ENCODE measurements at places on chromosomes 4 and X.

DNA sequence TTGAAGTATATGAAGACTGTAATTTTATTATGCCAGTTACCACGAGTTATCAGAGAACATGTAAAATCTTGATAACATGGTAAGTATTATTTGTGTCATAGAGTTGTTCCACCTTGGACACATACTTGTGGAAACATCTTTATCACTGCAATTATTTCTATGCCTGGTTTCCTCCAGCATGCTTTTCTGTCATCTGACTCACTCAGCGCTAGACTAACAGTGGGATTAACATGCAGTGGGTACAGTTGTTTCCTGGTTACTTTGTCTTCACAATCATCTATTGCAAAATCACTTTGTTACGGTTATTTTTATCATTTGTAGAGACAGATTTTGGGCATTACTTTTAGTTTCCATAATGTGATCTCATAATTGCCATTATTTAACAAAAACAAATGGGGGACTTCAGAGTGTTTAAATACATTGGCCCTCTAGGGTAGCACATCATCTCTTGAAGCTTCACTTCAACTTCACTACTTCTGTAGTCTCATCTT is at the start of gene STATH:
TSS of gene STATH (plus strand) at position 441 of the 491 bp plus-strand sequence. CDS start 2,472 bp downstream, outside the sequence.
- peak; percentile 77 for DNase-seq

DNA sequence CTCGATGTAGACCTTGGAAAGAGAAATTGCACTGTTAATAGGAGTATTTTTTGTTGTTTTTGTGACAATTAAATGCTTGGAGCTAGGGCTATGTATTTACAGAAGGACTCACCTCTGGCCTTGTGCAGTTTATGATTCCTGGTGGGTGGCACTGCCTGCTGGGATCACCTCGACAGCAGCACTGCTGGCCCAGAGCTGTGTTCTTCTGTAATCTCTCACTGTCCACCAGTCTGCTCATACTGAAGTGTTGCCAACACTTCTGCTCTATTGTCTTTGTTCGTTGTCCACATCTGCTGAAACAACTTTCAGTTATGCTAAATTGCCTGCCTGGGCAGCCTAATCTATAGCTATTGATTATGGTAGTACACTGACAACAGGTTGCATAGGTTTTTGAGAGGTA is 194.4 kb upstream of the ANK2 start:
- DNase-seq: no peak

GRCh38 chr4:150104404-150105027 is 26.3 kb downstream of the DCLK2 start:
- DNase-seq: no peak

DNA sequence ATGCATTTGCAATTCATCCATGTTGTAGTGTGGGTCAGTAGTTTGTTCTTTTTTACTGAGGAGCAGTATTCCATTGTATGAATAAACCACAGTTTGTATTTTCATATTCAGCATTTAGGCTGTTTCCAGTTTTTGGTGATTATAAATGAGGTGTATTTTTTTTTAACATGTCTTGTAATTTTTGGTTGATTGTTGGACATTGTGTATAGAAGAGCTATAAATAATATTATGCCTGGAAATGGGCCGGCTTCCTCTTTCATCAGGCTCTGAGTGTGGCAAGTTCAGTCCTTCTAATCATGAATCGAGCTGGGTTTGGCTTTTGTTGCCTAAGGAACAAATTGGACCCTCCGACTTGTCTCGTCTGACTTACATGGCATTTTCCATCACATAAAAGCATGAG is 115.7 kb downstream of the PSAPL1 start:
- DNase-seq: no peak

DNA sequence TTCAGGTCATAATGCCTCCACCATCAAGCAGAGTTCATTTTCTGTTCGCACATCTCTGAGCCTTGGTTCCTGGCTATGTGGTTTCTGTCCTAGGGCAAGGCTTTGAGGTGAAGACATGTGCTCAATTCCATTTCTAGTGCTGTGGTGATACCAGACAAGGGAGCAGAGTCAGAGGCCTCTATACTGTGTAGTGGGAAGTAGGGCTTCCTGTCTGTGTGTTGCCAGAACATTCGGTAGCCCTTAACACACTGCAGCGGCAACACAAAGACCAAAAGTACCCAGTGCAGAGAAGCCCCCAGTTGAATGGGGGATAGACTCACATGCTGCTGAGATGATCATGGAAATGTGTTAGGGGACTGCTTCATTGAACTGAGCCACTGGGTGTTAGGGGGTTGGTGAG is 56.4 kb downstream of the STARD8 start:
- DNase-seq: no peak

DNA sequence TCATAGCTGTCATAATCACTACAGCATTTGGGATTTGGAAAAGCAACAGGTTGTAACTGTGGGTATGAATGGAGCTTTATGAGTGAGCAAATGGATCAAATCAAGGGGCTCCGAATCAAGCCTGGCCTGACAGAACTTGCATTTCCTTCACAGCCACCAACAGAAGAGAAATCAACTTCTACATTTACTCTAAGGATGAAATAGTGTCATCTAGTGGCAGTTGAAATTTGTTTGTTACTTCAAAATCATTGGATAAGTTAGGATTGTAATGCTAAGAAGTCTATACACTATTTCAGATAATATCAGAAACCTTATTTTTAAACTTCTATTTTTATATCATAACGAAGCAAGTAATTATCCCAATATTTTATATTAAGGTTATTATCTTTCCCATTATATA is 10.7 kb upstream of the WDR17 start:
- no peak for DNase-seq

- no peak for DNase-seq
These were observed 357.0 kb upstream of the AADAT start for GRCh38 chr4:170446782-170447181.

- DNase-seq: no peak
These were observed 506.4 kb upstream of the PABPC4L start for GRCh38 chr4:134708026-134708425.

- no peak for DNase-seq
These were observed 313.9 kb upstream of the NWD2 start for GRCh38 chr4:36930562-36931111.

DNA sequence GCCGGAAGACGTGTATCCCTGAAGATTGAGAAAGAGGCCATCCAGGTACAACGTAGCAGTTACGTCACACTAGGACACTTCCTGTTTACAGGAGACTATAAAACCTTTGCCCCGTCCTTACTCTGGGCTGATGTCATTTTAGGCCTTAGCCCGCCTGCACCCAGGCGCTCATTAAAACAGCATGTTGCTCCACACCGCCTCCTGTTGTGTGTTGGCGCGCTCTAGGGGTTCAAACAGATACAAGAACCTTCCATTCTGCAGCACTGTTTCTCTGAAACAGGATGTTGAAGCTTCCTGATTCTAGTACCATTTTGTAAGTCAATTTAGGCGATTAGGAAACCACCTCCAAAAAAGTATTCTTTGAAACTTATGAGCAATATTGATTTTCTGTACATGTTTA is 722.1 kb downstream of the PCDH7 start:
- DNase-seq: no peak

DNA sequence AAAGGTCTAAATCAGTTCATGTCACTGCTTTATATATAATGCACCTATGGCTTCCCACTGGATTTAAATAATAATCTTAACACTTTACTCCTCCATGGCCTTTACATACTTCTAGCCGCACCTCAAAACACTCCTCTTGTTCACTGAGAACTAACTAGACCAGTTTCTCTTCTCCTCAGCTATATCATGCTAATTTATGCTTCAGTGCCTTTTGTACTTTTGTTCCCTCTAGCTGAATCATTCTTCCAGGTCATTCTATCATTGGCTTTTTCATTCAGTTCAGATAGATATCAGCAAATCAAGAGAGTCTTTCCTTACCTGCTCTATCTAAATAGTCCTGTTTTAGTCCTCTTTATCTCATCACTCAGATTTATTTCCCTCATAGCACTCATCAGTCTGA is 64.2 kb downstream of the TET2 start:
- DNase-seq: no peak

DNA sequence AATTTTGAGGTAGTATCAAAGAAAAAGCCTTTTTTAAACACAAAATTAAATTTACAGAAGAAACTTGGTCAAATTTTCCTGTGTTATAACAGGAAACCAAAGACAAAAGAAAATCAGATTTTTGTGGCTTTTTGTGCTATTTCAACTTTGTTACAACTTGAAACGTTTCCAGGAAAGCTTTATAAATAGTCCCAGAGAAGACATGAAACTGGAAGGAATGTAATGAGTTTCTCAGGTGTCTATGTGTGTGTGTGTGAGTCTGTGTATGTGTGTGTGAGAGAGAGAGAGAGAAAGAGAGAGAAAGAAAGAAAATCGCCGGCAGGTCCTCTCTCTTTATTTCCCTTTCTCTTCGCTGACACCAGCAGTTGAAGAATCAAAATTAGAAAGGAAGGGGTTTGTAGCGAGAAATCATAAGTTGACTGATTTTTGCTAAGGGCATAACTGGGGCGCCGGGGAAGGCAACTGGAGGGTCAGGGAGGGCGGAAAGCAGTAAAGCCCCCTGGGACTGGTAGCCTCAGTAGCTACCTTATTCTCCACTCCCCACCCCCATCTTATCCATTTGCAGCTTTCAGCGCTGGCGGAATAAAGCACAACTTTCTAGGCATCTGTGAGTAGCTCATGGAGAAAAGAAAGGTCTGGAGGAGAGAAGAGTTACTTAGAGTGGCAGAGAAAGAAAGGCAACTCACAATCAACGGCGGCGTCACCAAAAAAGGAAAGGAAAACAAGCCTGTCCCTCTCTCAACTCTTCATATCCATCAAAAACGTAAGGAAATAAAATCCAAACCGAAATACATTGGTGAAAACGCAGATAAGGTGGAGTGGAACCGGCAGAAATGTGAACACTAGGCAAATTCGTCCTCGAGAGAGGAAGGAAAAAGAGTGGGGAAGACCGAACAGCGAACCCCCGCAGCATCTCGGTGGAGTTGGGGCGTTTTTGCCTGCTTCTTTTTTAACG is 1.3 kb downstream of the TMEM47 start:
- peak; percentile 36 for DNase-seq

DNA sequence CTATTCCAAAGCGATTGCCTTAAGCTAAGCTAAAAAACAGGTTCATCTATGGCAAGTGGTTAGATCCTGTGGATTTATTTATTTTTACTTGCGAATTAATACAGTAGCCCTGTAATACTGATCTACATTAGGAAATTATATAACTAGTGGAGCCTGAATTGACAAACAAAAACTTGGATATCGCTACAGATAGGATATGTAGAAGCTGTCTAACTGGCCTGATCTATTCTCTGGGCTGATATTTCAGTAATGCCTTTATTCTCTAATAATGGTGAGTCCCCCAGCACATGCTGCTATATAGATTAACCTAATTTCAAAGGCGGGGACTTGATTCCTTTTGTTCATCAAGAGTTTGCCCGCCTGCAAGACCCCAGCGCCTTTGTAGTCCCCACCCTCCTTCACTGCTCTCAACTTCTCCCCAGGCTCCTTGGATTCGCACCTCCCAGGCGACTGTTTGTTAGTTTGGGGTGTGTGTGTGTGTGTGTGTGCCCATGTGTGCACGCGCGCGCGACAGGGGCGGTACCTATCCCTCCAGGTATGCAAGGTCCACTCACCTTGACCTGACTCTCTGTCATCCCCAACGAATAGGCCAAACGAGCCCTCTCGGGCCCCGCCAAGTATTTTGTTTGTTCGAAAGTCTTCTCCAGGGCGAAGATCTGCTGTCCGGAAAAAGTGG is 3.8 kb downstream of the NKX6-1 start:
- DNase-seq: no peak

- no peak for DNase-seq
These were observed 102.5 kb downstream of the SH3RF1 start for GRCh38 chr4:169167957-169168858.

DNA sequence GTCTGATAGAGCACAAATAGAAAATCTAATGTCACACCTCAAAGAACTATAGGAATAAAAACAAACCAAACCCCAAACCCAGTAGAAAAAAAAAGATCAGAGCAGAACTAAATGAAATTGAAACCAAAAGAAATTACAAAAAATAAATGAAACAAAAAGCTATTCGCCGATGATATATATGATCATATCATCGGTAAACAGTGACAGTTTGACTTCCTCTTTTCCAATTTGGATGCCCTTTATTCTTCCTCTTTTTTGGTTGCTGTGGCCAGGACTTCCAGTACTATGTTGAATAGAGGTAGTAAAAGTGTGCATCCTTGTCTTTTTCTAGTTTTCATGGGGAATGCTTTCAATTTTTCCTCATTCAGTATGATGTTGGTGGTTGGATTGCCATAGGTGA is 215.3 kb upstream of the AR start:
- DNase-seq: no peak

GRCh38 chr4:139712882-139713281 is 47.3 kb downstream of the MGST2 start:
- no peak for DNase-seq

- peak; percentile 27 for DNase-seq
These were observed 2185.1 kb upstream of the TENM3 start for GRCh38 chr4:180057891-180058671.

DNA sequence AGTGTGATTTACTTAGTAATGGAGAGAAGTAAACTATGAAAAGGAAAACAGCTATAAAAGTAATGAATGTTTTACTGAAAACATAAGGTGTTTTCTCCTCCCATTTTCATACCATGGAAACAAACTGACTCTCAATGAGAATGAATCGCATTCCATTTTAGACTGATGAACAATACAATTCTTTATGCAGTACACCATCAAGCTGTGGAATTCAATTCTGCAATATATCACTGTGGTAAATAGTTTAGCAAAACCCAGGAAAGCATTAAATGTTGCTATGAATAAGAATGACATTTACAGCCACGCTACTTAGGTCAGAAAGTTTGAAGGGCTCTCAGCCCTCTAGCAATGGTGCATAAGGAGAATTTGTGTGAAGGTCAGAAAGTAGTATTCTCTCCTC is 7.4 kb downstream of the DCAF8L2 start:
- peak; percentile 21 for DNase-seq

- DNase-seq: peak; percentile 91
These were observed 126.8 kb downstream of the IRF2 start for GRCh38 chr4:184347251-184348239.

DNA sequence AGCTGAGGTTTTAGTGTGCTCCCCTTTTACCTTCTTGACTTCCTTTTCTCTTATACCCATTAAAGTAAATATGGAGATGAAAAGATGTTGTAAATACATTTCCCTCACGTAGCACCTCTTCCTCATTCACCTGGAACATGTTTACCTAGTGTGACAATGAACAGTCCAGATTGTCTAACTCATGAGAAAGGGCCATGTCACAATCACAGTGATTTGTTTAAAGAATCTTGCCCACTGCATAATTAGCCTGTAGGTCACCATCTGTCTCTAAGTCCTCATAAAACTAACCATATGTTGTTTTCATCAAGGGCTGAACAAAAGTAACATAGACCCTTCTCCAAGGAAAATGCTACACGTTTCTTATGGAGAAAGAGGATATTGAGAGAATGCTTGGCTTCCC is 85.7 kb downstream of the TSPAN5 start:
- no peak for DNase-seq
